ENCODE measurements at places on chromosomes 5 and 9.

DNA sequence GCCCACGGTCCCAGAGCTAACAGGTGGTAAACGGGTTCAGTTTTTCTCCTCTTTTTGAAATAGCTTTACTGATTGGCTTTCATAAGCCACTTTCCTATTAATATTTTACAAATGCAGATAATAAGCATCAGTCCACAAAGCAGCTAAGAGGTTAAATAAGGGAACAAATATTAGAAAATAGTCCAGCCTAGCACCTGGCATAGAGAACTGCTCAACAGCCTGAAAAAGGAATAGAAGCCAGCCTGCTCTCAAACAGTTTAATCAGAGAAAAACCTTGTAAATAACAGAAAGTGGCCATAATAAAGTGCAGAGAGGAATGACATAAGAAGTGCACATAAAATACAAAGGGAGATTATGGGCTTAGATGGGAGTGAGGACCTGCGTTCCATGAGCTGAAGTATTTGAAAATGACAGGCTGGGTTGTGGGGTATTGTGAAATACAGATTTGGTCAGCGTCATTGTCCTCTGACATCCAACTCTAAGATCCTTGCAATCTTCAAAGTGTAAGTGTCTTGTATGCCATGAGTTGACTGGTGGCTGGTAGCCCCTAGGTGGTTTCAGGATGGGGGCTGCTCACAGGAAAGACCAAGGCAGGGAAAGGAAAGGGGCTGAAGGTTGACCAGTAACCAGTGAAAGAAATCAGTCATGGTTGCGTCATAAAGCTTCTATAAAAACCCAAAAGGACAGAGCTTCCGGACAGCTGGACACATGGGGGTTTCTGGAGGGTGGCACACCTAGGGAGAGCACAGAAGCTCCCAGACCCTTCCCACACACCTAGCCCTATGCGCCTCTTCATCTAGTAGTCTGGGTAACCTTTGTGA lies 32.4 kb downstream of the MYO10 start:
- no peak for DNase-seq

DNA sequence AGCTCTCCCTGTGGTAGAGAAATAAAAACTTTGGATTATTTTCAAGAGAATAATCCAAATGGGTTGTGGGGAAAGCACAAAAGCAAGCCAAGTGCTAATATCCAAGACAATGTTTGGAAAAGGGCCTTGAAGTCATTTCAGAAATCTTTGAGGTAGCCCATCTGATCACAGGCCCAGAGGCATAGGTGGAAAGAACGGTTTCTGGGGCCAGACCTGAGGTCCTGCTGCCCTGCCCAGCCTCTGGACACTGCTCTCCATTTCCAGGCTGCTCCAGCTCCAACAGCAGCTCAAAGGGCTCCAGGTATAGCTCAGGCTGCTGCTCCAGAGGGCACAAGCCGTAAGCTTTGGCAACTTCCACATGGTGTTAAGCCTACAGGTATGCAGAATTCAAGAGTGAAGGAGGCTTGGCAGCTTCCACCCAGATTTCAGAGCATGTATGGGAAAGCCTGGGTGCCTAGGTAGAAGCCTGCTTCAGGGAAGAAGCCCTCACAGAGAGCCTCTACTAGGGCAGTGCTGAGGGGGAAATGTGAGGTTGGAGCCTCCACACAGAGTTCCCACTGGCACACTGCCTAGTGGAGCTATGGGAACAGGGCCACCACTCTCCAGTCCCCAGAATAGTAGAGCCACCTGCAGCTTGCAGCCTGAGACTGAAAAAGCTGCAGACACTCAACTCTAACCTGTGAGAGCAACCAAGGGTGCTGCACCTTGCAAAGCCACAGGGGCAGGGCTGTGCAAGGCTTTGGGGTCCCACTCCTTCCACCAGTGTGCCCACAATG lies 133.1 kb downstream of the PIK3R1 start:
- no peak for DNase-seq

- DNase-seq: no peak
Observed at GRCh38 chr5:148843510-148844318, 17.3 kb downstream of the ADRB2 start.

DNA sequence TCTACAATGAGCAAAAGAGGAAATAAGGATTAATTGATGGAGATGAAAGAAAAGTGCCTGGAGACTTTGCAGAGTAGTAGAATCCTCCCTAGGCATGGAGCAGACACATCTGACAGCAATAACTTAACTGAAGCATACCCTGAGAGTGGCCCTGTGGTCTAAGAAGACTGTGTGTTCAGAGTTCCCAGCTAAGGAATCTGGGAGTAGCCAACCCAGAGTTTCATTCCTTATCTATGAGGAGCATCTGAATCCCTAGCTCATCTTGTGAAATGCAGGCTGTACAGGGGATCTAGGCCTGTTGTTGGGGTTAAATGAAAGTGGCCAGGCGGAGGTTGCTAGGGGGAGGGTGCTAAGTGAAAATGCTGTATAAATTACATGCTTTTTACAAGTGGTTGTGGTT lies 233.1 kb upstream of the FBXL7 start:
- DNase-seq: no peak

DNA sequence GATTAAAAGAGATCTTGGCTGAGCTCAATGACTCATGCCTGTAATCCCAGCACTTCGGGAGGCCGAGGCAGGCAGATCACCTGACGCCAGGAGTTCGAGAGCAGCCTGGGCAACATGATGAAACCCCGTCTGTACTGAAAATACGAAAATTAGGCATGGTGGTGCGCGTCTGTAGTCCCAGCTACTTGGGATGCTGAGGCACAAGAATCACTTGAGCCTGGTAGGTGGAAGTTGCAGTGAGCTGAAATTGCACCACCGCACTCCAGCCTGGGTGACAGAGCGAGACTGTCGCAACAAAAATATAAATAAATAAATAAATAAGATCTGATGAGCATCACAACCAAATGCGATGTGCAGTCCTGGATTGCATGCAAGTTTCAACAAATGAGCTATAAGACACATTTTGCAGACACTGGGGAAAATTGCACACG lies 8.7 kb upstream of the ENG start:
- no peak for DNase-seq

GRCh38 chr5:43691275-43691674 lies 88.3 kb downstream of the NNT start:
- DNase-seq: no peak

DNA sequence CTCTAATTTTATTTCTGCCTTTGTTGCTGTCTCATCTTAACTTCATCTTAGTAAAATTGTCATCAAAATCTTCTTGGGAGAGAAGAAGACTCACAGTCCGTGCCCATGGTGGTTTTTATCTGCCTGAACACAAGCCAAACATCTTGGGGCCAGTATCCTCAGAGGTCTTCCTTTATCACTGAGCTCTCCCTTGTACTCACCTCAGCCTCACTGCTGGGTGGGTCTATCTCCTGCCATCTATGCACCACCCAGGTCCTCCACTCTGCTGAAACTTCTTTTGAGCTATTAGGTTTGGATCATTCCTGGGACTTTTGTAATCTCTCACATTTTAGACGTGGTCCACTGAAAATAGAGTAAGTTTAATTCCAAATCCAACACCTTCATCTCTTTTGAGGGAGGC lies 116.3 kb upstream of the EPB41L4A start:
- no peak for DNase-seq

GRCh38 chr5:10701567-10702039 lies 59.4 kb downstream of the DAP start:
- no peak for DNase-seq

DNA sequence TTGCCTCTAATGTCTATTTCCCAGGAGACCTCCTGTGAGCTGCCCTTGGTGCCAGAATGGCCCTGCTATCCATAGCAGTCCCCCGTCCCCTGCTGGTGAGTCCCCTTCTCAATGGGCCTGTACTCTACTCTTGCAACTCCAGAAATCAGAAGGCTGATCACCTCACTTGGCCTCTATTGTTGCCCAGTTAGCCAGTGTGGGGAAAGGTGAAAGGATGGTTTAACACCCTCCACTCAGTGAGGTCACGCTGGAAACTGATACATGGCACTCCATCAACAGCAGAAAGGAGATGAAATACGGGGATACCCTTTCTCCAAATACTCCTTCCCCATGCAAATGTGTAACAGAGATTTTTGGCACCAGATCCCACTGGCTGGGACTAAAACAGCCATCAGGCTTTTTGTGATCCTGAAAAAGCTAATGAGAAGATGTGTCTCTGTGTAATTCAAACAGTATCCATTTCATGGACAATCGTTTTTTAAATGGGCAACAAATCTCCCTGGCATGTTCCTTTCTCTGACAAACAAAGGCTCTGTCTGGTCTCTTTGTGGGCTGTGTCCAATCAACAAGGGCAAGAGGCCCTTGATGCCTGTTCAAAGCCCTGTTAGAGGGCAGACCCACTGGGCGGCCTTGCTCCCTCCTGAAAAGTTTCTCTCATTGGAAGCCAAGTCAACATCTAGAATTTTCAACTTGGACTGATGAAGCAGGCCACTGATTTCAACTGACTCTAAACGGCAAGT lies 343.7 kb downstream of the SPOCK1 start:
- DNase-seq: peak; percentile 84

- DNase-seq: no peak
Observed at GRCh38 chr5:136701191-136701590, 335.8 kb upstream of the TRPC7 start.

- no peak for DNase-seq
Observed at GRCh38 chr5:57531333-57531732, 48.7 kb upstream of the ACTBL2 start.

- no peak for DNase-seq
Observed at GRCh38 chr5:169590602-169591001, 7.0 kb downstream of the SPDL1 start.

DNA sequence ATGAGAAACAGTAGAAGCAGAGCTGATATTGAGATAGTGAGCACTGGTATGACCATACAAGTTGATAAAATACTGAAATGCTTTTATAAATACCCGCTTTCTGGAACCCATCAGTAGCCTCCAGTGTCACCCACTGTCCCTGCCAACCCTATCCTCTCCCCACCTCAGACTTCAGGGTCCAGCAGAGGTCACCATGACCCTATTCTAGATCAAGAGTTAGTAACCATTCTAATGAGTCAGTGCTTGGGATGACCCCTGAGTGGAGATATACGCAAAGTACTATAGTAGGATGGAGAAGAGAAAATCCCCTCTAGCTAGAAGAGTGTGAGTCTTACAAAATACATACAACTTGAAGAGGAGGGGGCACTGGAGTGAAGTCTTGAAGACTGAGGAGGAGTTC lies 297.9 kb upstream of the BRINP1 start:
- DNase-seq: no peak

DNA sequence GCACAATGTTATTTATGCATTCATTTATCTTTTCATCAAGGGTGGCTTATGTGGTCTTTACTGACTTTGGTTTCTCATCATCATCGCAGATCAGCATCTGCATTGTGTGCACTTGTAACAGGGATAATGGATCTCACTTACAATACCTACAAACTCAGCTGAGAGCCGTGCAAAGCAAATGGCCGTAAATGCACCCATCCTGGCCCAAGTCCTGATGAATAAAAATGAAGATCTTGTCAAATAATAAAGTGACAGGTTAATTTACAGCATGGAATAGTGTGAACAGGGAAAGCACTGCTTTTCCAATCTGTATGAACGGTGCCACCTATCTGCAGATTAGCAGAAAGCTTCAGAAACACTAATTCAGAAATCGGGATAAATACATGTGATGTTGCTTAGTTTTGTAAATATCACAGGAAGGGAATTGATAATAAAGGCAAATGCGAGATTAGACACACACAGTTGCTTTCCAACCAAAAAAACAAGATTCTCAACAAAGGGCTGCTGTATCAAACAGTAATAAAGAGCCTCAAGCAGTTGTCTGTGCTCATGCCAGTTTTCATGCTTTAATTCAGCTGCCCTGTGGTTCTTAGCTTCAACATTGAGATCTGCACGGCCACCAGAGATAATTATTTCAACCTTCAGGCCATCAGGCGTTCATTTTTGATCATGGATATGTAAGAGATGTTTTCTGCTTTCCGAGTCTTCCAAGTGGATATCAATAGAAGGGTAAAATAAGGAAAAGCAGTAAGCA lies 153.4 kb upstream of the POU5F2 start:
- DNase-seq: no peak

- no peak for DNase-seq
Observed at GRCh38 chr5:55176176-55176818, 3.3 kb upstream of the CDC20B start.

Measured in posterior cingulate gyrus (tissue), 11 donors.